ENCODE measurements at places on chromosomes 16 and 17.

DNA sequence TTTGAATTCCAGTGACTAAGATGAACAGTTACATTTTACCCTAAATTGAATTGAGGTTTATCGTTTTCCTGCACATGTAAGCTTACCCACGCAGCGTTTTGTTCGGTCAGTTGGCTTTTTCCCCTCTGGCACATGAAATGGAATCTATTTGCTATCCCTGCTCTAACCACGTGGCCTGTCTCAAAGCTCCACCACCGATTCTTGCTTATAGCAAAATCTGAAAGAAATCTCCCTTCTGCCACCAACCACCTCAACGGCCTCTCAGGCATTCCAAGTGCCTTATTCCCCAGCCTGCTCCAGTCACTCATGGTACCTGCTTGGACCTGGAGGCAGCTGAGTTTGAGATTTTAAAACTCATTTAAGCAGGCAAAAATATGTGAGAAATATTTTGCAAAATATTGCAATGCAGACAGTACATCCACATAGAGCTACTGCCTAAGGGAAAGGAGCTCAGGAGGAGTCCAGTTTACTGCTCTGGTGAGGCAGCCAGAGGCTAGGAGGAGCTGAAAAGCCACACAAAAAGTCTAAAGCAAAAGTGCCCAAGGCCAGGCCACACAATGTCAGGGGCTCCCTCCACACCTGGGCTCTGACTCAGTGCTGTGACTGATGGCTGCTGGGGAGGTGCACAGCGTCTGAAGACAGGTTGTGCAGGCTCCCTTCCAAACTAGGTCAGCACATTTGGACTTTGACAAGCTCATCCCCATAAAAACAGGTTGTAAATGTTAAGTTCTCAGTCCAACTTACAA lies 26.4 kb downstream of the ARHGAP17 start:
- no peak for DNase-seq

GRCh38 chr16:57626420-57627170 lies 1.8 kb upstream of the ADGRG1 start:
- no peak for DNase-seq

DNA sequence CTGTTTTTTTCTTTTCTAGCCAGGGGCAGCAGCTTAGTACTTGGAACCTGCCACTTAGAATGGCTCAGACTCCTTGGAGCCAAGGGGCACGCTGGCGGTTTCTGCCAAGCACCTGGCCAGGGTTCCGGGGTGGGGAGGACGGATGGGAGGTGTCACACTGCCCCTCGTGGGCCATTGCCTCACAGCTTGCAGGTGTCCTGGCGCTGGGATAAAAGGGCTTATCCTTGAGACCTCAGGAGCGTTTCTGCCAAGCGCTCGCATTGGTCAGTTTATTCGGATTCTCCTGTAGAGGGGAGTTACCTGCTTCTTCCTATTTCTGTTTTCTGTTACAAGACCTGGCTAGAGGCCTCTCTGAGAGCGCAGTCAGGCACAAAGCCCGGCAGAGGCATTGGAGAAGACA lies 234.6 kb downstream of the MSI2 start:
- DNase-seq, result no peak

- DNase-seq, result no peak
Measured at GRCh38 chr17:21387616-21388015, 11.5 kb downstream of the KCNJ12 start.

DNA sequence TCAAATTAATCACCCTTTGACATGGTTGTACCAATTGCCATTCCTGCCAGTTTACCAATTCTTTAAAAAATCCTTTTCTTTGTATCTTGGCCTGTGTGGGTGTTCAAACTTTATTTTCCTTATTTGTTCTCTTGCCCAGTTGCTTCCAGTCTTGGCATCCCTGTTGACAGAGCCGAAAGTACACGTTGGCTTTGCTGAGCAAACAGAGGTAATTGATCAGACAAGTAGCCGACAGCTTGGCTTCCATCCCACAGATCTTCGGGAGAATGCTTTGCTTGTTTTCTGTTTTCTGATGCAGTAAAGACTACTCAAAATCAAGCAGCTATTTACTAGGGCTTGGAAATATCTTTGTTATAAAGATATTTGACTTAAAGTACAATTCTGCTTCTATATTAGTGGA lies 506.8 kb upstream of the SALL1 start:
- no peak for DNase-seq

- no peak for DNase-seq
Measured at GRCh38 chr17:10271106-10271562, 72.7 kb upstream of the GAS7 start.

DNA sequence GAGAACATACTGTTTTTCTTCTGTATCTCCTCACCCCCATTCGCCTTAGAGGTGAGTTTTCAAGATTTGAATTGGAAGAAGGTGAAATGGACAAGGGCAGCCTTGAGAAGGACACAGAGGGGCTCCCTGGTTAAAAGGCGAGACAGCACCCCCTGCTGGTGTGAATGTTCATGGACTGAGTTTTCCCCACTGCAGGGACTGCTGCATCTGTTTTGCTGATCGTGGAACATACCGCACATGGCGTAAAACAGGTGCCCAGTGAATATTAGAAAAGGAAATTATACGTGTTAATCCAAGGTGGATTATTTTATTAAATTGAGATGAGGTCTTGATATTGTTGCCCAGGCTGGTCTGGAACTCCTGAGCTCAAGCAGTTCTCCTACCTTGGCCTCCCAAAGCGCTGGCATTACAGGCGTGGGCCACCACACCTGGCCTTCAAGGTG lies 54.5 kb downstream of the NDE1 start:
- peak; percentile 68 for DNase-seq

- no peak for DNase-seq
Measured at GRCh38 chr17:42117397-42118125, 3.6 kb downstream of the KAT2A start.

DNA sequence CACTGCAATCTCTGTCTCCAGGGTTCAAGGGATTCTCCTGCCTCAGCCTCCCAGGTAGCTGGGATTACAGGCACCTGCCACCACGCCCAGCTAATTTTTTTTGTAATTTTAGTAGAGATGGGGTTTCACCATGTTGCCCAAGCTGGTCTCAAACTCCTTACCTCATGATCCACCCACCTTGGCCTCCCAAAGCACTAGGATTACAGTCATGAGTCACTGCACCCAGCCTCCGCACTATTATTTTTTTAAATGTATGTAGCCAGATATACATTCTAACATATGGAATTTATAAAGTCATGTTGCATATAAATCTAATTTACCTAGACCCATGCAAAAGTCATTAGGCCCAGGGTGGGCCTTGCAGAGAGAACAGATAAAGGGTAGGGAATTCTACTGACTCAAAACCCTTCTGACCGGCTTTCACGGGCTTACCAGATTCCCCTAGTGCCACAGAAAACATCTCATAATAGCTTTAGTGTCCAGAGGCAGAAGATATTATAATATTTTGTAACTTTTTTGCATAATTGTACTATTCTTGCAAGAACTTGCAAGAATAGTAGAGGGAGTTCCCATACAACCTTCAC lies 20.5 kb upstream of the HELZ start:
- no peak for DNase-seq

All from GM13977 (cell line).